ENCODE measurements at places on chromosomes 6 and 20.

GRCh38 chr6:19142275-19142674 is 694.9 kb upstream of the ID4 start:
- DNase-seq = no peak

DNA sequence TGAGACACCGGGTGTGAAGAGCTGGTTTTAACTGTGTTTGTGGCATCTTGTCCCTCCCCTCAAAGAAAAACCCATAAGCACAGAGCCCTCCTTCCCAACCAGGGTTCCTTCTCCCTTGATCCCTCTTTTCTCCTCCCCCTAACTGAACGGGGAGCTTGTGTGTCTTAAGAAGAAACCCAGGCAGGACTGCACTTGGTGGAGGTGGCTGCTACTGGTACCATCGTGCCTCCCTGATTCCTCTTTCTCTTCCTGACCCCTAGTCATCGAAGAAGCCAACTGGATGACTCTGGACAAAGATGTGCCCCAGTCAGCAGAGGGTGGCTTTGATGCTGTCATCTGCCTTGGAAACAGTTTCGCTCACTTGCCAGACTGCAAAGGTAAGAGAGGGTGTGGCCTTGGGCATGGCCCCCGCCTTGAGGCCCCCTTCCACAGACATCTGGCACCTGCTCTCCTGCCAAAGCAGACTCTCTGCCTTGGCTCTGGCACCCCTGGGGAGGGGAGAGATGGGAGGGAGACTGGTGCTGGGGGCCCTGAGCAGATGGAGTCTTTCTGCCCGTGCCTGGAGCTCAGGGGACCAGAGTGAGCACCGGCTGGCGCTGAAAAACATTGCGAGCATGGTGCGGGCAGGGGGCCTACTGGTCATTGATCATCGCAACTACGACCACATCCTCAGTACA is 2.1 kb downstream of the GNMT start:
- DNase-seq = no peak

- no peak for DNase-seq
Measured at GRCh38 chr20:15656124-15656523, 917.1 kb downstream of the KIF16B start.

DNA sequence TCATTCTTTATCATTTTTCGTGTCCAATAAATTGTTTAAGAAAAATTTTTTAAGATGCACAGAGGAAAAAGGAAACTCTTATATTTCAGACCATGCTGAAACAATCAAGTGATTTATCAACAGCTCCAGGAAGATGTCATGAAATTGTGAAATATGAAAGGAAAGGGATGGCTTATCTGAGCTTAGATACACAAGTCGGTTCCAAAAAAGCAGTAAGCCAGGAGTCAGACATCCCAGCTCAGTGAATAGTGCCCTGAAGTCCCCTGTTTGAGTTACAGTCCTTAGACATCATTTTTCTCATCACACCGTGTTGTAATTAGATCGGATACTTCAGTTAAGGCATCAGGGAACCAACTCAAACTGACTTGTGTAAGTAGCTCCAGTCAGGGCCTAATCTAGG is 91.0 kb upstream of the SSTR4 start:
- DNase-seq = no peak

DNA sequence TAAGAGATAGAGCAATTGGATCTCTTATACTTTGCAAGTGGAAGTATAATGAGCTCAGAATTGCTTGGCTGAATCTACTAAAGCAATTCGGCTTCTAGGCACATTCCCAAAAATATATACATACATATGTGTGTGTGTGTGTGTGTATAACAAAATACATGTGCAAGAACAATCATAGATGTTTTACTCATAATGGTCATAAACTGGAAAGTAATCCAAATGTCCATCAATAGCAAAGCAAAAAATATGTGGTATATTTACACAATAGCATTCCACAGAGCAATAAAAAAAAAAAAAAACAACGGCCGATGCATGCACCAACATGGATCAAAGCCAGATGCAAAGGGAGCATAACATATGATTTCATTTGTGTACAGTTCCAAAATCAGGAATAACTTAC is 707.9 kb downstream of the RFPL4B start:
- no peak for DNase-seq

DNA sequence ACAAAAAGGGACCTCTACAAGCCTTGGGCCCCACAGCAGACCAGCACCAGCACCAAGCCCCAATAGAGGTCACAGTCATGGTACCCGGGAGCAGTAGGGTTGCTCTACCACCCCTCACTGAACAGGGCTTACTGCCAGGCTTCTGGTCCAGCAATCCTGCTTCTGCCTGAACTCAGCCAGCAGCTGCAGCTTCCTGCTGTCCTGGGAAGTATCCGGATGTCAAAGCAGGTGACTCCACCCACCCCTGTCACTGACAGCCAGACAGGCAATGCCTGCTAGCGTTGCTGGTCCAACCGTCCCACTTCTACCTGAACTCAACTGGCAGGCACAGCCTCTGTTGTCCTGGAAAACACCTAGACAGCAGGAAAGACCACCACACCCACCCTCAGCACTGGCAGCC is 47.0 kb upstream of the PCSK2 start:
- no peak for DNase-seq

DNA sequence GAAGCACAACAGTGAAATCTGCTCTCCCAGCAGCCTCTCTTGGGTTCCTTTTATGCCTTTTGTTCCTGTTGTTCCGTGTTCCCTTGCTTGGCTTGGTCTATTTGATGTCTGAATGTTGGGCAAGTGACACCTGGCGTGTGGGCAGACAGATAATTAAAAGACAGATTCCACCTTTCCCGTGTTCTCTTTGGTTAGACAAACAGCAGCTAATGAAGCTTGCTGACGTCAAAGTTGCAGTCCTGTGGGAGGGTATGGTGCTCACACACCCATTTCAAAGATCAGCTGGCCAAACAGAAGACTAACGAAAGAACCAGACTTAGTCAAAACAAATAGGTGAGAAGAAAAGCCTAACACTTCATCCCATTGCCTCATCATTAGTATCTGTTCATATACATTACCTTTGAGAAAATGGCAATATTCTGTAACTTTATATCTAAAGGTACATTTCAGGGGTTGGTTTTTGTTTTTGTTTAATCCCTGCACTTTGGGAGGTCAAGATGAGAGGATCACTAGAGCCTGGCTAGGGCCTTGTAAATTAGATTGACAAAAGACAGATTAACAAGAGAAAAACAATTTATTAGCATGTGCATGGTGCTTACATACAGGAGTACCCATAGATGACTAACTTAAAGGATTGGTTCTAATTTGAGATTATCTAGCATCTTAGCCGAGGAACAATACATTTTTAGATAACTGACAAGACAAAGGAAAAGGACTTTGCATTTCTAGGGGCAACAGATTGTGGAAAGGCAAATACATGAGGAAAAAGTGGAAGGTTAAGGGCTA is 48.9 kb upstream of the TNFRSF21 start:
- no peak for DNase-seq

DNA sequence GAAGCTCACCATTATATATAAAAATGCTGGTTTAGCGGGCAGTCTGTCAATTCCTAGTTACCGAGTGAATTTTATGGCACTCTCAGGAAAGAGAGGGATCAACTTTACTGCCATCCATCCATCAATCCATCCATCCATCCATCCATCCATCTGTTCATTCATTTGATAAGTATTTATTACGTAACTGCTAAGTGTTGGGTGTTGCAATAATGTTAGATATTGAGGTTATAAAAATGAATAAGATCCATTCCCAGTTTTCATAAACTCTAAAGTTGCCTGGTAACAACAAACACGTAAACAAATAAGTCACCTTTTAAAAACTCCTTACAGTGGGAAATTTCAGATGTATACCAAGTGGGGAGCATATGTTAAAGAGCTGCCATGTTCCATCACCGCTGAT is 36.8 kb downstream of the SASH1 start:
- no peak for DNase-seq

DNA sequence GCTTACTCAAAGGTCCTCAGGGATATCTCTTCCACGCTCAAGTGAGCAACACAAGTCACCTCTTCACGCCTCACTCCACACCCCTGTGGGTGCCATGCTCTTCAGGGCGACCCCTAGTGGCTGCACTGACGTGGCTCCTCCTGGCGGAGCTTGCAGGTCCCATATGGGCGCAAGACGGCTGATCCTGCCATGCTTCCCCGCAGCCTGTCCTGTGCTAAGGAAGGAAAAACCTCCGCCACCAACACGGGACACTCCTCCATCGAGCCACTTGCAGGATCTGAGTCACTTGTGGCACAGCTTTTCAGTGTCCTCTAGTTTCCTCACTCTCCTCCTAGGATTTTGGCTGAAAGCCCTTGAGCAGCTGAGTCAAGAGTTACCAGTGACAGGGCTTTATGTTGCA is 90.7 kb downstream of the KHDC1L start:
- DNase-seq = no peak

GRCh38 chr20:53582574-53583351 is 10.9 kb downstream of the ZNF217 start:
- peak; percentile 91 for DNase-seq

- no peak for DNase-seq
Measured at GRCh38 chr6:165877192-165877591, 214.2 kb upstream of the PDE10A start.

- no peak for DNase-seq
Measured at GRCh38 chr6:157748839-157749571, 74.0 kb upstream of the SNX9 start.

- no peak for DNase-seq
Measured at GRCh38 chr20:41371371-41371770, 4.8 kb upstream of the EMILIN3 start.

Measured in AG09309 (cell line).